ENCODE measurements at places on chromosomes 2 and 18. TPM values are rescaled to one million over a fixed set of nuclear protein-coding genes. Genes with fewer than 3 reads are reported as not detected.

Gene VWA3B
- not detected for total RNA-seq

Gene RNMT
- total RNA-seq: 65.9 TPM

DNA sequence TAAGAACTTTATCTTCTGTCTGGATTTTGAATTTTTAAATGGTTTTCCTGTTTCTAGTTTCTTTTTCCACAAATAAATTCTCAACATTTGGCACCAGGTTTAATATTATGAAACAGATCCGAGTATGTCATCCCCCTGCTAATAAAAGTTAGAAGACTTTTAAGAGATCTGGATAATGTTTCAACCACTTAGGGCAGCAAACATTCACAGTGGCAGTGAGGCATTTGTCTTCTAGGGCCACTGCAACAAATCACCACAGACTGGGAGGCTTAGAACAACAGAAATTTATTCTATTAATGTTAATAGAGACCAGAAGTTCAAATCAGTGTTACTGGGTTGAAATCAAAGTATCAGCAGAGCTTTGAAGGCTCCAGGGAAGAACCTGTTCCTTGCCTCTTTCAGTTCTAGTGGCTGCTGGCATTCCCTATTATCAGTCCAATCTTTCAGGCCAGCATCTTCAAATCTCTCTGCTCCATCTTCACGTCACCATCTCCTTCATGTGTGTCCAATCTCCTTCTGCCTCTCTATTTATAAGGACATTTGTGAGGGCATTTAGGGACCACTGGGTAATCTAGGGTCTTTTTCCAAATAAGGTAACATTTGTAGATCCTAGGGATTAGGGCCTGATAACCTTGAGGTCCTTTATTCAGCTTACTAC lies 23.4 kb downstream of the ACSL3 start:
- H3K4me3 ChIP-seq: no peak overlapping the region
- H3K27ac ChIP-seq: no peak overlapping the region
- peaks cover 7% of the 10 kb centered on the region for H3K4me1 ChIP-seq

DNA sequence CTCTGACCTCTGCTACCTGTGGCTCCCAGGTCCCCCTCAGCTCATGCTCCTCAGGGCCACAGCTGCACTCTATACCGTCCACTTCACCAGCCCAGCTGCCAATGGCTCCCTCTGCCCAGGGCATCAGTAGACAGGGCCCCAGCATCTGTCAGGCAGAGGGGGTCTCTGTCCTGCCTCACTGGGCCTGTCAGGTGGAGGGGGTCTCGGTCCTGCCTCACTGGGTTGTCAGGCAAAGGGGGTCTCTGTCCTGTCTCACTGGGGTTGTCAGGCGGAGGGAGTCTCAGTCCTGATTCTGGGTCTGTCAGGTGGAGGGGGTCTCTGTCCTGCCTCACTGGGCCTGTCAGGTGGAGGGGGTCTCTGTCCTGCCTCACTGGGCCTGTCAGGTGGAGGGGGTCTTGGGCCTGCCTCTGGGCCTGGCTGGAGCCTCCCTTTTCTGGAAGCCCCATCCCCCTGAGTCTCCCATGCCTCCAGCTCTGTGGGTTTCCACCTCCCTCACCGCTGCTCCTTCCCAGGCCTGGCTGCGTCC lies 19.9 kb downstream of the SNORC start:
- H3K27ac ChIP-seq: no peak overlapping the region
- H3K4me3 ChIP-seq: no peak overlapping the region
- H3K27me3 ChIP-seq: peaks cover 4% of the 10 kb centered on the region
- no peaks in the 10 kb centered on the region for H3K36me3 ChIP-seq
- DNase-seq: no peak
- no peaks in the 10 kb centered on the region for H3K4me1 ChIP-seq

- H3K27me3 ChIP-seq: peaks cover 77% of the 10 kb centered on the region
- no peak for DNase-seq
- H3K4me3 ChIP-seq: peak overlapping the region; percentile 73
- no peaks in the 10 kb centered on the region for H3K36me3 ChIP-seq
- peaks cover 31% of the 10 kb centered on the region for H3K4me1 ChIP-seq
These were observed 1.3 kb downstream of the LIPG start for GRCh38 chr18:49563130-49563540.

GRCh38 chr2:143847257-143847656 lies 672.7 kb downstream of the ZEB2 start:
- no peak overlapping the region for H3K27ac ChIP-seq
- no peaks in the 10 kb centered on the region for H3K36me3 ChIP-seq
- H3K4me1 ChIP-seq: no peaks in the 10 kb centered on the region
- peaks cover 18% of the 10 kb centered on the region for H3K27me3 ChIP-seq
- DNase-seq: no peak

All from activated CD4-positive, alpha-beta T cell treated with anti-CD3 and anti-CD28 coated beads, Interleukin-2, amount 10 ng/mL, durations not matched to agents 24 days and 14 days (primary cell).